ENCODE measurements at places on chromosomes 1 and 21. TPM values are rescaled to one million over a fixed set of nuclear protein-coding genes. Genes with fewer than 3 reads are reported as not detected.

GRCh38 chr1:53343831-53344668 is 16.2 kb upstream of the LRP8 start:
- DNase-seq = no peak

DNA sequence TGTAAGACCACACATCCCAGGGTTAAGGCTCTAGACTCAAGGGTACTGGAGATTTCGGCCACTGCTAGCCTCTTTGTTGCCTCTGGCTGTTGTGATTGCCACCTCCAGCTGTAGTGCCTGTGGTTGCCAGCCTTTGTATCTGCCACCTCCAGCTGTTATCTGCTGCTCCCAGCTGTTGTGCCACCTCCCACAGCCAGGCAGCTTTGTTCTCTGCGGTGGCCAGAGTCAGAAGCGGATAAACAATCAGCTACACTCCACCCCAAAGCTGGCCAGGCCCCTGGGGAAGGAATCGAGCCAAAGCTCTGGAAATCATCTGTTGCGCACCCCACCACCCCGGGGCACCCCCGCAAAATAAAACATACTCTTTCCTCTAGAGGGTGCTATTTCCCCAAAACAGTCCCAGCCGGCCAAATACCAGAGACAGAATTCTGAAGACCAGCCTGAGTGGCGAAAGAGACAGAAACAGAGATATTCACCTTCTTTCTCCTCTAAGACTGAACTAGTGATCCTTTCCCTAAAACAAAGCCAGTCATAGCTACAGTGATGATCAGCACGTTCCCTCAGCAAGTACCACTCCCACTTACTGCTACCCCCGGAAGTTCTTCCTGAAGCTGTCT is 14.8 kb upstream of the PIGM start:
- peak; percentile 17 for DNase-seq

DNA sequence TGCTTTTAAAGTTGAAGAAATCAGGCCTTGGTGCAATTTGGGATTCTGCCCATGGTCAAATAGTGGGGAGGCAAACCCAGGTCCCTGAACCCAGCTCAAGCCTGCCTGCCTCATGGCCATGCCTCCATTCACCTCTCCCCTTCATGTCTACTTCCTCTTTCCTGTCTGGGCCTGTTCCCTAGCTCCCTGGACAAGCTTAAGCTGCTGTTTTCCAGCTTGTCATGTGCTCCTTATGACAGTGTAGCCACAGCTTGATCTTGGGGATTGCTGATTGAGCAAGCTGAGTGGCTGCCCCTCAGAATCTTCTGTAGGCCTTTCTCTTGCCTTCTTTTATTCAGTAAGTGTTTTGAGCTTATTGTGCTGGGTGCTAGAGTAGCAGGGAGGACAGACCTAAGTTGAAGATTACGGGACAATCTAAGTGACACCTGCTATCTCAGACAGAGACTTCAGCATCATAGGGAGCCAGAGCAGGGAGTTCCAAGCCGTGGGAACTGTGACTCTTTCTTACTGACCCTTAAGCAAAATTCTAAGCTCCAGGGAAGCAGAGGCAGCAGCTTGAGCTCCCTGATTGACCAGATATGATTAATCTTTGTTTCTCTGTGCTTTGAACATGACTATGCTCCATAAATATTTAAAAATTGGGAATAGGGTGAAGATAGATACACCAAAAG is 520 bp upstream of the MR1 start:
- DNase-seq = peak; percentile 57

- DNase-seq = peak; percentile 13
Measured at GRCh38 chr1:159076438-159077119, at the start of gene AIM2. TSS of gene AIM2 (minus strand) at chr1:159076766. CDS start at chr1:159073499, 3,267 bp downstream.

DNA sequence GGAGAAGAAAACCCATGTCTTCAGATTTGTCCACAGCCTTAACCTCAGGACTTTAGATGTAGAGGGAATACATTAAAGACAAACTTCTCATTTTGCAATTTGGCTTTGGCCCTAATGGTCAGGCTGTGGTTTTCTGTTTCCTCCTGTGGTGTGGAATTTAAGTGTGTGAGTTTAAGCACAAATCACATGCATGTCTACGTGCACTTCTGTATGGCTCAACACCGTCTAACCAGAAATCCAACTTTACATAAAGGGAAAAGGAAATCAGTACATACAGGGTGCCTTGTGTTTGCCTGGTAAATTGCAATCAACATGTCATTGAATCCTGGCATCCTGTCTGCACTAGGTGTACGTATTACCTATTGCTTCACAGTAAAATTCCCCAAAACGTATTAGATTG is 1.2 kb upstream of the ZNF124 start:
- no peak for DNase-seq

FNDC5 gene
- 0.38 TPM for polyA plus RNA-seq
